RCC 7860 (cell line): ENCODE measurements at places on chromosomes 5 and 9.
A peak's percentile ranks its signal among the peaks of the same experiment; 100 is the strongest.

DNA sequence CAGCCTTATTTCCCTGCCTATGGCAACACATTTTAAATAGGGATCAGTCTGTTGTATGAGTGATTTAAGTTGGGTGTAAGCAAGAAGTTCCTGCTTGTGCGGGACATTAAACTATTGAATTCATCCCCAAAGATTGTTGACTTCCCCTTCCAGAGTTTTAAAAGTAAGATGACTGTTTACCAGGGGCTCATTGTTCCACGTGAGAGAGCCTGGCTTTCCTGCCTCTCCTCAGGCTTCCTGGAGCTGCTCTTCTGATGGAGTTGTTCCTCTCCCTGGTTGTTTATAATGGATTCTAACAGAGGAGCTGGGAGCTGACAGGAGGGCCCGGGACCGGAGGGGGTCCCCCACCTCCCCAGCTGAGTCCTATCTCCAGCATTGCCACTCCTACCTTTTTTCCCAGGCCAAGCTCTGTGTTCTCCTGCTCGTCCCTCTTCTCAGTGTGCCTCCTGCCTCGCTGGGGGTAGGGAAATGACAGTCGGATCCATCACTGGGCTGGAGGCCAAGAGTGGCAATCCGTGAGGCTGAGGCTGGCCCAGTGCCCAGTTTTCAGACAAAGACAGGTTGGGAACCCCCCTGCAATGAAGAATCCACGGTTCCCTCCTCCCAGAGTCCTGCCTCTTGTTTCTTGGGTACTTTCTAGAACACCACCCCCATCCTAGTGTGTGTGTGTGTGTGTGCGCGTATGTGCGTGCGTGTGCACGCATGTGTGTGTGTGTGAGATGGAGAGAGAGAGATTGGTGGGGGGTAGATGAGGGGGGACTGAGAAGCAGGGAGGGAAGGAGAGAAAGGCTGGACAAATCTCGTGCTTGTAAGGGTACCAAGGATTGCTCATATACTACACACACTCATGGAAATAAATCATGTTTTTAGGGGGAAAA lies 123.7 kb upstream of the NFIB start:
- no peak for DNase-seq

DNA sequence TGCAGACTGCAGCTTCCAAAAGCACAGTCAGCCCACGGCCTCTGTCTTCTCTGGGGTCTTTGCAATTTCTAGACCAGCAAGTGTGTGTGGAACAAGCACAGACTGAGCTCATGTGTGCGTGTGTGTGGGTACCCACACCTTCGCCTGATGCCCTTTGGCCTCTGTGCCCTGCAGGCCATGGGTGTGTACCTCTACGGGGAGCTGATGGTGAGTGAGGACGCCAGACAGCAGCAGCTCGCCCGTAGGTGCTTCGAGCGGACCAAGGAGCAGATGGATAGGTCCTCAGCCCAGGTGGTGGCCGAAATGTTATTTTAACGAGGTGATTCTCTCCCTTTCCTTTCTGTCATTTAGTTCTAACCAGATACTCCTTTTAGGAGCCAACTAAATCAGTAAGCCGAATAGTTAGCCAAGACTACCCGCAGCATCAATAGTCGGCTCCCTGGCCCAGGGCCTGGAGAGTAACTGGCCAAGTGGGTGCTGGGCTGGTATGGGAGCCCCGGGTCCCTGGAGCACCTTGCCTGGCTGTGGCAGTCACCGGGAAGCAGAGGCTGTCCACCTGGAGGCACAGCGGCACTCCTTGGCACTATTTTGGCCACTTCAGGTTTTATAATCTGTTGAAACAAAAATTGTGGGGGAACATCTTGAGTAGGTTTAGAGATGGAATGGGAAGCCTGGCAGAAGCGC lies 235.0 kb downstream of the FANCC start:
- no peak for DNase-seq

GRCh38 chr9:18708429-18708828 lies 234.5 kb downstream of the ADAMTSL1 start:
- DNase-seq = no peak

GRCh38 chr9:120571443-120572257 lies 8.3 kb downstream of the CDK5RAP2 start:
- no peak for DNase-seq

- DNase-seq = peak; percentile 19
Measured at GRCh38 chr5:137215261-137215660, 283.9 kb downstream of the SPOCK1 start.

- no peak for DNase-seq
Measured at GRCh38 chr5:73921741-73922140, 295.7 kb downstream of the ARHGEF28 start.

DNA sequence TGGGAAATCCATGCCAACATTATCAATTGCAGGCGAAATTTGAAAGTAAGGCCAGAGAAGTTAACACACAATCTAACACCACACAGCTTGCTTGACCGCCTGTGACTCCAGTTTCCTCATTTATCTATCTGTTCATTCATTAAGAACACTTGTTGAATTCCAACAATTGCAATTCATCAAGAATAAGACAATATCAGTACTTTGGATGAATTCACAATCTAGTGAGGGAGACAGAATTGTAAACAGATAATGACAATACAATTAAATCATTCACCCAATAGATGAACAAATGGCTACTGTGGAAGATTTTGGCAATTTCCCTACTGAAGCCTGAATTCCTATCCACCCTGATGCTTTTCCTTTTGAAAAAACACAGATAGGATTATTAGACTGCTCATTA lies 181.6 kb downstream of the TRIM36 start:
- peak; percentile 1 for DNase-seq

GRCh38 chr9:97382099-97382718 lies 29.7 kb upstream of the TDRD7 start:
- peak; percentile 57 for DNase-seq

DNA sequence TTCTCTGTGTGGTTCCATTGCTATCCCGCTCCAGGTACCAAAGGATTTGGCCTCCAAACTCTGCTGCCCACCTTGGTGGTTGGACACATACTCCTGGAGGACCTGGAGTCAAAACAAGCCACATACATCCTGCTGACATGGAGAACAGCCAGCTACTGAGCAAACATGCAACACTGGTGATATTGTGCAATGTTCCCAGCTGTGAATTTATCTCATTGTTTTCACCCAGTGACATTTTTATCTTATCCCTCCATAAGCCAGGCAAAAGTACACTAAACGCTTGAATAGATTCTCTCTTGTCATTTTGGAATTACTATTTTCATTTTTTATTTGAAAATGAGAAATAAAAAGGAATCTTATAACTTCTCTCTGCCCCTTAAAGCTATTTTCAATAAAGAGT lies 11.1 kb upstream of the CTSL start:
- DNase-seq = no peak

DNA sequence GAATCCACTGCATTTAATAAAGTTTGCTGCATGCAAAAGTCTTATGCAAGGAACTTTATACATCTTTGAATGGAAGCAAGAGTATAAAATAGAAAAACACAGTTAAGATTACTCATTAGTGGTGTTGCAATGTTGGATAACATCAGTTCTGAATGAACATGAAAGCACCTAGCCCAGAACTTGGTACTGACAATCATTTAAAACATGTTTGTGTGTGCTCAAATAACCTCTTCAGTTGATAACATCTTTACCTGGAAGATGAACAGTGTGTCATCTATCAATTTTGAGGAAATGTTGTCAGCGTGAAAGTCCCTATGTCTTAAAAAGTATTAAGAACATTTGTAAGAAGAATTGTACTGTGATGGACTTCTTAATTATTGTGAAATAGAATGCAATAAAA lies 370.4 kb upstream of the GRAMD2B start:
- DNase-seq = no peak

DNA sequence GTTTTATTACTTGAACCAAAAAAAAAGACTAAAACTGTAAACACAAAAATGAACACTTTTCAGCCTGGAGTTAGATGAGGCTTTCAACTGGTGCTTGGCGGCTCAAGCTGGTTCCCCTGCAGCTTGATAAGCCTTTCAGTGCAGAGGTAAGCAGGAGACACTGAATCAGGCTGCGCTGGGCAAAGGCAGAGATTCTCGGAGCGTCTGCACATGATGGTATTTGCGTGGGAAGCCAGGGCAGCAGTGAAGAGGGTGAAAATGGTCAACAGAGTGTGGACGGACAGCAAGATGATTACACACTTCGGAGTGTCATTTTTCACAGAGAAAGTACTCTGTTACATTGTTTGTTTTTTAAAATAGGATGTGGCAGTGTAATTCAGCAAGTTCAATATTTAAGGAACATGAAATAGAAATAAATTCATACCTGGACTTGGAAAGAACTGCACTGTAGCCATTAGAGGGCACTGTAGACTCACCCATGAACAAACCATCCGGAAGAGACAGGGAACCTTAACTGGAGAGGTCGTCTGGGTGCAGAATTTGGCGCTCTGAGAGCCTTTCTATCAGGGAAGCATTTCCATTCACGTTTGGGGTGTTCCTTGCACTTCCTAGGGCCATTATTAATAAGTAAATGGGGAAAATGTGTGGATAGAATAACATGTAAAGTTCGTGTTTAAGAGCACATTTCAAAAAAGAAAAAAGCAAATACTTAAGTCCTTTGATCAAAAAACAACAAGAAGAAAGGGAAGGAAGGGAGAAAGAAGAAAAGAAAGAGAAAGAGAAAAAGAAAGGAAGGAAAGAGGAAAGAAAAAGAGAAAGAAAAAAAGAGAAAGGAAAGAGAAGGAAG lies 69.8 kb downstream of the ICE1 start:
- DNase-seq = peak; percentile 61

DNA sequence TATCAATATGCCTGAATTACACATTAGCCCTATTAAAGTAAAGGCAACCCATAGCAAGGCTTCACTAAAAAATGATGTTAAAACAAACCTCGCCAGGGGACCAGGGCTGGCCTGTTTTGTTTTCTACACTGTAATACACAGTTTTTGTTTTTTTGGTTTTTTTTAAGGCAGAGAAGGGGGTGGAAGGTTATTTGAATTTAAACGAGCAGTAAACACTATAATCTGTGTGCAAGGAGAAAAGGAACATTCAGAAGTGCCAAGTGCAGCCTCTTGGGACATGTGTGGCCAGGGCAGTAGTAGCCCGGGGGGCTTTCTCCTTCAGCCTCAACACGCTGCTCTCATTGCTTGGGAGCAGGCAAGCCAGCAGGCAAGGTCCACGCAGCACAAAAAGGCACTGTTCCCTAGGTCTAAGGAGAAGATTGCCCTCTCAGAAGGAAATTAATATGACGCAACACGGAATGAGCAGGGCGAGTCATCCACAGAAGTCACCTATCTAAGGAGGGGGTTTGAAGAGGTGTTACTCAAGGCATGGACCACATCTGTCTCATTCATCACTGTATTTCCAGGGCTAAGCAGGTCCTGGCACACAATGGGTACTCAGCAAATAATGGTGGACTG lies 16.2 kb downstream of the SIL1 start:
- peak; percentile 35 for DNase-seq

- peak; percentile 69 for DNase-seq
Measured at GRCh38 chr9:127589955-127590370, 22.1 kb upstream of the STXBP1 start.

GRCh38 chr9:22169243-22169642 lies 160.1 kb upstream of the CDKN2B start:
- no peak for DNase-seq

DNA sequence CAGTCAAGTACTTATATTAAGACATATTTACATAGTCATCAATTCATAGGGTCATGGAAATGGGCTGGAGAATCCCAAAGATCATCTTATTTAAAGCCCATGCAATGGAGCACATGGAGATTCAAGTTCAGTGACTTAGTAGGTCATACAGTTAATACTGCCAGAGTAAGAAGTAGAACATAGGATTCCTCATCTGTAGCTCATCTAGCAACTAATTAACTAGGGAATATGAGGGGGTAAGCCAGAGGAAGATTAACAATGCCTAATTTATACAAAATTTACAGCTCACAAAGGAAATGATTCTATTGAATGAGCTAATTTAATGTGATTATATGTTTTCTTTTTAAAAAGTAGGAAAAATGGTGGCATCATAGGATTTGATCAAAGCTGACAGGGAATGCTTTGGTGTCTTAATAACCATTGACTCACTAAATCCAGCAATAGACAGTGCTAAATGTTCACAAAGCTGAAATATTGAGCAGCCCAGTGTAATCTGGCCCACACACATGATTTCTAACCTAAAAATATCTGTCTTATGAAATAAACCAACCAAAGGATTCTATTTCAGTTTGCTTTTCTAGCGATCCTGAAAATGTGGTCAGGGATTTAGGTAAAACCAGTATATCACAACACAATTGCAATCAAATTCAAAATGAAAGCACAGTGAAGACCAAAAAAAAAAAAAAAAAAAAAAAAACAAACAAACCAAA lies 53.3 kb downstream of the PRDM6 start:
- DNase-seq = no peak

GRCh38 chr5:104170926-104171325 lies 608.3 kb upstream of the NUDT12 start:
- no peak for DNase-seq

GRCh38 chr5:122333564-122333963 lies 21.5 kb downstream of the SNCAIP start:
- no peak for DNase-seq

- DNase-seq = no peak
Measured at GRCh38 chr5:37077146-37077545, 172.0 kb downstream of the CPLANE1 start.

- no peak for DNase-seq
Measured at GRCh38 chr9:89801742-89802670, 197.2 kb downstream of the GADD45G start.

- no peak for DNase-seq
Measured at GRCh38 chr5:129541051-129541450, 81.0 kb downstream of the ADAMTS19 start.

DNA sequence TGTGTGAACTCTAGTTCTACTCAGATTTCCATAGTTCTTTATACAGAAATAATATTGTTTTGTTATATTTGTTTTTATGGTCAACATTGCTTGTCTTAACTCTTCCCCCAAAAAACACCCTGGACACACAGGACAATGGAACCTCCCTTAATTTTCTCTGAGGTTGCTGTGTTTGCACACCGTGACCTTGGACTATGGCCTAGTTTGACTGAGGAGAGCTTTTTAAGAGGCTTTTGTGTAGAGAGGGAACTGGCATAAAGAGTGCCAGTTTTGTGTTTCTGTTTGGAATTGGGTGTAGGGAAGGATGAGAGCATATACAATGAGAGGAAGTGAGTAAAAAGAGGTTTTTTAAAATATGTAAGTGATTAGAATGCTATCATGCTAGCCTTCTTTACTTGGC lies 101.1 kb upstream of the MEF2C start:
- DNase-seq = no peak

GRCh38 chr5:81225463-81225862 lies 7.7 kb upstream of the CKMT2 start:
- DNase-seq = no peak

- peak; percentile 51 for DNase-seq
Measured at GRCh38 chr9:69223605-69224004, 49.5 kb downstream of the TJP2 start.
